ENCODE measurements at places on chromosomes 16 and 17.

DNA sequence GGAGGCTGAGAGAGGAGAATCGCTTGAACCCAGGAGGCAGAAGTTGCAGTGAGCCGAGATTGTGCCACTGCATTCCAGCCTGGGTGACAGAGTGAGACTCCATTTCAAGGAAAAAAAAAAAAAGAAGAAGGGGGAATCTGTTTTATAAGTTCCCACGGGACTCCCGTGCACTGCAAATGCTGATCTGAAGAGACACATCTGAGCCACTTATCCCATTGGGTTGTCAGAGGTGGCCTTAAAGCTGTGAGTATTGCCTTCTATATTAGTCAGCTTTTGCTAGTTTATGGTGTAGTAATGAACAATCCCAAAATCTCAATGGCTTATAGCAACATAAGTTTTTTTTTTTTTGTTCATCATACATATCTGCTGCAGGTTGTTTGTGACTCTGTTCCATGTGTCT, 82.8 kb downstream of the MRM1 start:
- no peak for DNase-seq

DNA sequence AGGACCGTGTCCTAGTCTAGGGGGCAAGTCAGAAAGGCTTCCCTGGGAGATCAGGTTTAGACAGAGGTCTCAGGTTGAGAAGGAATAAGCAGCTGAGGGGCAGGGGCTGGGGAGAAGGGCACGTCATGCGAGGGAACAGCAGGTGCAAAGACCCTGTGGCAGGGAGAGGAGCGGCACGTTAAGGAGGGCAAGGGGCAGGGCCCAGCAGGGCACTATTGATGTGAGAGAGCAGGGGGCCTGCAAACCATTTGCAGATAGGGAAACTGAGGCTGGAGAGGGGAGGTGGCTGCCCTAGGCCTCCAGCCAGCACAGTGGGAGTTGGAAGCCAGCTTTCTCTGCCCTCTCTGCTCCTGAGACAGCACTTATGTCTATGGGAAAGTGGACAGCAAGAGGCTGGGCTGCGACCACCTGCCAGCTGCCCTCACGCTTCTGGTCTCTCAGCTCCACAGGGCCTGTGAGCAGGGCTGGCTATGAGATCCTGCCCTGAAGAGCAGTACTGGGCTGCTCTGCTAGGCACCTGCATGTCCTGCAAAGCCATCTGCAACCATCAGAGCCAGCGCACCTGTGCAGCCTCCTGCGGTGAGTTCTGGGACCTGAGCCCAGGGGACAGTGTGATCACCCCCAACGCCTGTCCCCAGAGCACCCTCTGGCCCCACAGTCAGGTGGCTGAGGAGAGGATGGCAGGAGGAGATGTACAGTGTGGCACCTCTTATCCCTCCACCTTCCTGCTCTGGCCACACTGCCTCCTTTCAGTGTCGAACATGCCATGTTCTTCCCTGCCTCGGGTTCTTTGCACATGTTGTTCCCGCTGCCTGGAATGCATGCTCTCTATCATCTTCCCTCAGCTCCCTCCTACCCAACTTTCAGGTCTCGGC, 61.5 kb downstream of the USP22 start:
- no peak for DNase-seq

- no peak for DNase-seq
Observed at GRCh38 chr16:49857423-49858181, 1.7 kb upstream of the ZNF423 start.

- DNase-seq: no peak
Observed at GRCh38 chr16:28321700-28322411, 29.5 kb downstream of the SBK1 start.

- no peak for DNase-seq
Observed at GRCh38 chr17:78883533-78884131, 19.4 kb downstream of the CEP295NL start.

- DNase-seq: no peak
Observed at GRCh38 chr16:28073836-28074235, 10.3 kb upstream of the GSG1L start.
